ENCODE measurements at places on chromosomes 3 and 15.

DNA sequence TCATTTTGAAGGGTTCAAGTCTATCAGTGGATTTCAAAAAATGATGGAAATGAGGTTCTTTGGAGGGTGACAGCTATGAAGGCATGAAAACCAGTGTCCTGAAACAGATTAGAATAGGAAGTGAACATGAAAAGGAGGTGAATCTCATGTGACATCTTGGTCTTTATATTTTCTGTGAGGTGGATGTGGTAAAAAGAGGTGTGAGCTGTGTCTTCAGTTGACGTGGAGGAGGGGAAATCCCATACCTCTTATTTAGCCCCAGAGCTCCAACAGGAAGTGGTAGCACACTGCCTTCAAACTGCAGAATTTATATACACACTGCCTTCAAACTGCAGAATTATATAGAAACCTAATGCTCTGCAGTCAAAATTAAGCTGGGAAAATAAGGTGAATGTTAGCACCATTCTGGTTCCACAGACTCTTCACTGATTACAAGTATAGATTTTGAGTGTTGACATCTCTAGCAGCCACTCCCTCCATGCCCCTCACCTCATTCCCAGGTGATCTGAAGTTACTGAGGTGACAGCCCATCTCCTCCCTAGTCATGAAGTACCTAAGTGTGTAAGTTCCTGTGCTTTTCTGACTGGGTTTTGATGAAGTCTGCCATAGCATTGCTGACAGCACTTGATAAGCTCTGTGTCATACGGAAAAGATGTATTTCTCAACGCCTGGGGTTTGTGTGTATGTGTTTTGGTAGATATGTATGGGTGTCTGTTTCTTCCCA is 2.7 kb downstream of the RAB8B start:
- DNase-seq, result peak; percentile 60

GRCh38 chr3:187165144-187165543 is 25.8 kb upstream of the RPL39L start:
- peak; percentile 35 for DNase-seq

DNA sequence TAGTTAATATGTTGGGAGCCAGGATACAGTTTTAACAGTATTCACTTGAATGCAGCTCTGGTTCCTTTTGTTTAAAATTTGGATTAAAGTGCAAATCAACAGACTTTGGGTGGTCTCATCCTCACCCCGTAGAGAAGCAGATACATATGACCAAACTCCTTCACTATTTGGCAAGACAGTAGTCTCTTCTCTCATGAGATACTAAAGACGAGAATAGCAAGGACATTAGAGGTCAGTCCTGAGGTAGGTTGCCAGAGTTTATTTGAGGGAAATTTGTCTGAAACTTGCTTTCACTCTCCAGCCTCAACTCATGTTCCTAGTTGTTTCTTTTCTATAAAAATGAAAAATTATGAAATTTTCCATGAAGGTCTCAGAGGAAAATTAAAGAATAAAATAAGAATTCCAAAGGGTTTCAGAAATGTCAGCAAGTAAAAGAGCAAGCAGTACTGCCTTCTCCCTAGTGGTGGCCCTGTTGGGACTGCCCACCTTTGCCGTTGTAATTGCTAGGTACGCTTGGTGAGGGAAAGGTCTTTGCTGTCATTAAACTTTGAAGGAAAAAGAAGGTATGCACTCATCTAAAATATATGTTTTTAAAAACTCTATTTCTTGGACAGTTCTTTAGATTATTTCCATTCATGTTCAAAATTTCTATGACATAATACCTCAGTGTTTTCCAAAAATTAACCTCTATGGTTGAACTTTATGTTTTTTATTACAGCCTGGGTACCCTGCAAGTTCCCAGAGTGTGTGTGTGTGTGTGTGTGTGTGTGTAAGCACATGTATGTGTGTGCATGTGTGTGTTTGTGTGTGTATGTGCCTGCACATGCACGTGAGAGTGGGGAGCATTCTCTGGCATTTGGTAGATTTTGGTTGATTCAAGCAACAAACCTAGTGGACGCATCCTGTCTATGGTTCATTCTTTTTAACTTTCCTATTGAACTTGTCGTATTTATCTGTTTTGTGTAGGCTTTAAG is 111.4 kb downstream of the CMSS1 start:
- no peak for DNase-seq

- DNase-seq, result no peak
Observed at GRCh38 chr3:39292961-39293360, 13.1 kb upstream of the CX3CR1 start.

DNA sequence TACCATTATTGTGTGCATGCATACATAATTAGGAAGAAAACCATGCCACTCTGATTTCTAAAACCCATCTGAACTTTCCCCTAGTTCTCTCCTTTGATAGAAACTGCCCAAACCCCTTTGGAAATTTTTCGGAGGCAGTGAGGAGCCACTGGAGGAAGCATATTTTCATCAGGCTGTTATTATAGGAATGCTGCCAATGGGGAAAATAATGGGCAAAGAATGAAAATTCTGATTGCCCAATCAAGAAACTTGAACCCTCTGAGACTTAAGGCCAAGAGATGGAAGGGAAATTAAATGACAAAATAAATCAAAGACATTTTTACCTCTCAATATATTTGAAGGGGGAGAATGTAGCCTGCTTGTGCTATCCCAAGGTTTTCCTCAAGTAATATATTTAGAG is 376.0 kb upstream of the PDZRN3 start:
- no peak for DNase-seq

- DNase-seq, result peak; percentile 13
Observed at GRCh38 chr15:84715441-84716035, 401 bp downstream of the SEC11A start.

- DNase-seq, result no peak
Observed at GRCh38 chr15:101684384-101684783, 32.2 kb upstream of the TM2D3 start.

GRCh38 chr15:42153874-42154211 is 2.6 kb downstream of the PLA2G4F start:
- DNase-seq, result no peak

DNA sequence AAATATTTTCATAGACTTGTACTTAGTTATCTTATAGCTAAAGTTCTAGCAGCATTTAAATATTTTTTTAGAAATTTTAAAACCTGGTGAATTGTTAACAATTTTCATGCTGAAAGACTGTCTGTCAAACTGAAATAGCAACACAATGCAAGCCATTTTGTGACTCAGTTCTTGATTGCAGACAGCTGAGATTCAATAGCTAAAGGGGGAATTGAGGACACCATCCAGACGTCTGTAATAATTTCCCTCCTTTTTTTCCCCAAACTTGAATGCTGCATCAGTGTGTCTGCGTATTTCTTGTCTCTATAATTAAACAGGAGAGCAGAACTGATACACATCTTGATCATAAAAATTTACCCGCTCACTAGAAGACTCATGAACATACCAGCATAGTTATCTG is 468.3 kb downstream of the GBE1 start:
- no peak for DNase-seq

DNA sequence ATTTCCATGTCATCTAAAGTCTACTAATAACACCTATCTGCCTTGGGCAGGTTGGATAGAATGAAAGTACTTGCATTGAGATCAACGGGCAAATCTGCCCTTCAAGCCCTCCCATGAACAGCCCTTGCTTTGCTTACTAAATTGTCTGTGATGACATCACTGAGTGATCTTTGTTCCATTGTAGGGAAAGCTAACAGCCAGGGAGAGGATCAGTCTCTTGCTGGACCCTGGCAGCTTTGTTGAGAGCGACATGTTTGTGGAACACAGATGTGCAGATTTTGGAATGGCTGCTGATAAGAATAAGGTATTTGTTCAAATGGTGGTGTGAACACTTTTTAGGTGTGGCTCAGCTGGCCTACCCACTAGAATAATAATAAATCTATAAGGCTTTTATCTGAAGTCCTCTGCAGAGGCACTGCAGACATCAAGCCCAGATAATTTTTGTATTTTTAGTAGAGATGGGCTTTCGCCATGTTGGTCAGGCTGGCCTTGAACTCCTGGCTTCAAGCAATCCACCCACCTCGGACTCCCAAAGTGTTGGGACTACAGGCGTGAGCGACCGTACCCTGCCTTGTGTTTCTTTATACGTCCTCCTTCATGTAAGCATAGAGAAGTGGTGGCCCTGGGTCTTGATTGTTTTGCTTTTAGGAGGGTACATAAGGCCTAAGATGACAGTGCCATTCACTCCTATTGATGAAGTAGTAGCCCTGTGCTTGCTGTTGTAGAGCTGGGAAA is 5.7 kb downstream of the PCCB start:
- DNase-seq, result no peak

DNA sequence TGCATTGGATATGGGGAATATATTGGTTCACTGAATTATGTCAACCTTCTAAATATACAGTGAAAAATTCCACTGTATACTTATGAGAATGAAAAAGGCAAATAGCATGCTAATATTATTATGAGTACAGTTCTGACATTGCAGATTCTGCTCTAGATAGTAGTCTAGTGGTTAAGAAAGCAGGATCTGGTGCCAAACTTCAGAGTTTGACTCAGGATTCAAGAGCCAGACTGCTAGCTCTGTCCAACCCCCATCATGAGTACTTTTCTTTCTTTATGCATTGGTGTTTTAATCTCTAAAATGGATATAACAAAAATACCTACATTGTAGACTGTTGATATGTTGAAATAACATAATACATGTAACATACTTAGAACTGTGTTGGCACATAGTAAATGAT is 57.3 kb upstream of the PLSCR4 start:
- no peak for DNase-seq

- no peak for DNase-seq
Observed at GRCh38 chr15:42138411-42138810, 18.0 kb downstream of the PLA2G4F start.

DNA sequence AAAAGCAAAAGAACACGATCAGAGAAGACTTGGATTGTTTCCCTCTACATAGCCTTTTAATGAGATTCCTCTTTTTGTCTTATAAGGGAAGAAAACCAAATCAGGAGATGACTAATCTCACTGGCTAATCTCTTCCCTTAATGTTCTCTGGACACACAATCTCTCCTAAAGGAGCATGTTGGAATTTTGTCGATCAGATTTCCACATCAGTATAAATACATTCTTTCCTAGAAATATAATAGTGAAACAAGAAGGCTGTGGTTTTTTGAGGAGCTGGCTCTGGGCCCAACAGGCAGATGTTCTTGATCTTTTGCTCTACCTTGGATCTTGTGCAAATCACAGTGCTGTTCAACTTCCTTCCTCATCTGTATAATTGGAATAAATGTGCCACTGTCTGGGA is 94.0 kb downstream of the GTPBP8 start:
- no peak for DNase-seq

GRCh38 chr3:123909785-123910184 is 25.7 kb upstream of the MYLK start:
- no peak for DNase-seq

- DNase-seq, result no peak
Observed at GRCh38 chr3:58074997-58075396, 66.8 kb downstream of the FLNB start.

GRCh38 chr3:73530022-73530396 is 94.7 kb downstream of the PDZRN3 start:
- no peak for DNase-seq

DNA sequence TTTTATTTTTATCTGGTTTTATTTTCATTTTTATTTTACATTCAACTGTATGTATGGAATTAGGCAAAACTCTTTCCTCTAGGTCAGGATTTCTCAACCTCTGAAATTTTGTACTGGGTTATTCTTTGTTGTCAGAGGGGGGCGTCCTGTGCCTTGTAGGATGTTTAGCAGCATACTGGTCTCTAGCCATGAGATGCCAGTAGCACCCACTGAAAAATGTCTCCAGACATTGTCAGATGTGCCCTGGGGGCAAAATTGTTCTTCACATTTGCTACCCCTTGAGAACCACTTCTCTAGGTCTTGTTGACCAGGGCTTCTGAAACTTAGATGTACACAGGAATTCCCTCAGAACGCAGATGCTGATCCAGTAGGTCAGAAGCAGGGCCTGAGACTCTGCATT is 5.4 kb downstream of the CHRNA5 start:
- no peak for DNase-seq

- DNase-seq, result no peak
Observed at GRCh38 chr15:77822631-77823230, 190.0 kb upstream of the LINGO1 start.

DNA sequence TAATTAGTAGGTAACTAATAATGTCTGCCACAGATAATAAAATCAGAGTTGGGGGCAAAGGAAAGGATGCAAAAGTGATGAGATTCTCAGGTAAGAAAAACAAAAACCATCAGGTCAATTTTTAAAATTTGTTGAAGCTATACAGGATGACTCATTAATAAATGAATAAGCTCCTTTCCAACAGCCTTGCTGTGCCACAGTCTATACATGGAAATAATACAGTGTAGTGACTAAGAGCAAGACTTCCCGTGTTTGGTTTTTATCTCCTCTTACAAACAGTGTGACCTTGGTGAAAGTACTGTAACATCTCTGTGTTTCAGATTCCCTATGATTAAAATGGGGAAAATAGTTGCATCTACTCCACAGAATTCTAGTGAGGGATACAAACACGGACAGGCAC is 331.6 kb downstream of the PYDC2 start:
- no peak for DNase-seq

GRCh38 chr15:28084547-28084946 is 14.6 kb downstream of the OCA2 start:
- no peak for DNase-seq

GRCh38 chr3:47365213-47366153 is 15.3 kb upstream of the PTPN23 start:
- DNase-seq, result no peak

- no peak for DNase-seq
Observed at GRCh38 chr15:73153024-73153423, 100.8 kb downstream of the NEO1 start.

Data from effector CD4-positive, alpha-beta T cell (primary cell).